ENCODE measurements at places on chromosomes 1 and 21.
A peak's percentile ranks its signal among the peaks of the same experiment; 100 is the strongest.

DNA sequence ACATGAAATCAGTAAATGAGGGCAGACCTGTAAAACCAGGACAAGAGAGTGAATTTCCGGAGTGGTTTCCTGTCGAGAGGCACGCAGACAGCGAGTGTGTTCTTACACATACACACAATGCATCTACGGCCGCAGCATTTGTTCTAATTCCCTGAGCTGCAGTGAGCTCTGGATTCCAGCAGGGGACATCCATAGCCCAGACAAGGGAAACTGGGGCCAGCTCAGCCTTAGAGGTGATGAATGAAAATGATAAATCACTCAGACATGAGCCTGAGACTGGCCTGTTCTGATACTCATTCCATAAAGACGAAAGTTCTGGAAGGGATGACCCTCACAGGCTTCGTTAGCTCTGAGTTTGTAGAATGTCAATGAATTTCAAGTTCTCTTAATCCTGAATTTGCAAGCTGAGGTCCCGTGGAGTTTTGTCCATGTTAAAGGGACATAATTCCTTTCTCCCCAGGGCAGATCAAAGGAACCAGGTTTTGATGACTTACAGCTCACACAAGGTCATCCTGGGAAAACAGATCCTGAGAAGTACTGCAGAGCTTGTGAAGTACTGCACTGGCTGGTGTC, 207.9 kb upstream of the C1orf87 start:
- peak; percentile 4 for DNase-seq

DNA sequence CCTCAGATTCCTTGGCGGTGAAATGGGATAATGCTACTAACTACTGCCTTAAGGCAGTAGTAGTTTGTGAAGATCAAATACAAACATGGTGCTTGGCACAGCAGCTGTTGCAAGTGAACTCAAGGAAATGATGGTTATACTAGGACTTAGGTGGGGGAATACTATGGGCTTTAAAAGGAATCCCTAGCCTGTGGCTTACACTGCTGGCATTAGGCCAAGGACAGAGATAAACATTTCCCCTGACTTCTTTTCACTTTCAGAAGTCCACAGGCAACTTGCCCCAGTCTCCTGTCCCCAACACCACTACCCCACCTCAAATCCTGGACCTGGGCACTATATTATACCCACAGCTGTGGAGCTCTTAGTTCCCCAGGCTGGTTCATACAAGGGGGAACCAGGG, 13.1 kb upstream of the VAMP4 start:
- DNase-seq = no peak

- DNase-seq = no peak
These were observed 91.6 kb downstream of the PAX7 start for GRCh38 chr1:18722270-18722669.

GRCh38 chr1:67957066-67957465, 93.4 kb downstream of the DIRAS3 start:
- DNase-seq = no peak

GRCh38 chr1:109570414-109570813, 22.0 kb downstream of the GNAI3 start:
- DNase-seq = no peak
